Epithelial cell of umbilical artery (primary cell): ENCODE measurements at places on chromosomes 7 and 10. TPM values are rescaled to one million over a fixed set of nuclear protein-coding genes. Genes with fewer than 3 reads are reported as not detected.

Gene NUDT13
- 0.97 and 1.1 TPM in 2 replicates for total RNA-seq

Gene CABCOCO1
- 0.97 TPM in 1 of 2 replicates, not detected in the other for total RNA-seq

Gene ANXA8L1
- total RNA-seq: not detected in 2 replicates

Gene IRF5
- total RNA-seq: 0.32 and 1.7 TPM in 2 replicates

Gene SEMA3D
- total RNA-seq: 0.32 and 0.46 TPM in 2 replicates

Gene FBXL13
- total RNA-seq: 3.2 and 4.4 TPM in 2 replicates

Gene GDF2
- total RNA-seq: not detected in 2 replicates

Gene SLC16A12
- total RNA-seq: not detected in 2 replicates

Gene FXYD4
- total RNA-seq: not detected in 2 replicates

Gene PVRIG
- total RNA-seq: not detected in 2 replicates

Gene RADIL
- total RNA-seq: 0.32 TPM in 1 of 2 replicates, not detected in the other

Gene SPDYE17
- total RNA-seq: not detected in 2 replicates

Gene SVOPL
- total RNA-seq: not detected in 2 replicates

Gene IL6
- total RNA-seq: 7.8 and 16.3 TPM in 2 replicates

Gene ABCB4
- under 0.01 TPM in 1 of 2 replicates, not detected in the other for total RNA-seq

Gene TMEM236
- under 0.01 and 0.15 TPM in 2 replicates for total RNA-seq

Gene RTKN2
- 1.2 and 1.3 TPM in 2 replicates for total RNA-seq

Gene CCDC146
- 0.46 and 0.97 TPM in 2 replicates for total RNA-seq

Gene MYH16
- total RNA-seq: 0.30 and 0.97 TPM in 2 replicates

Gene MEOX2
- 3.2 and 34.5 TPM in 2 replicates for total RNA-seq

Gene CLDN15
- 1.3 and 2.9 TPM in 2 replicates for total RNA-seq

Gene INA
- under 0.01 and 0.15 TPM in 2 replicates for total RNA-seq

Gene CCDC7
- 2.9 and 13.4 TPM in 2 replicates for total RNA-seq

Gene SEC24C
- 52.1 and 56.5 TPM in 2 replicates for total RNA-seq

Gene DYDC2
- total RNA-seq: not detected in 2 replicates

Gene WIPF3
- total RNA-seq: not detected in 2 replicates
